Urinary bladder (tissue), 4 donors: ENCODE measurements at places on chromosomes 13 and 19.

GRCh38 chr13:88887045-88887662, 1216.0 kb downstream of the SLITRK5 start:
- no peak for DNase-seq

- peak; percentile 6 for DNase-seq
Measured at GRCh38 chr13:102597029-102597961, 509 bp downstream of the TPP2 start.

DNA sequence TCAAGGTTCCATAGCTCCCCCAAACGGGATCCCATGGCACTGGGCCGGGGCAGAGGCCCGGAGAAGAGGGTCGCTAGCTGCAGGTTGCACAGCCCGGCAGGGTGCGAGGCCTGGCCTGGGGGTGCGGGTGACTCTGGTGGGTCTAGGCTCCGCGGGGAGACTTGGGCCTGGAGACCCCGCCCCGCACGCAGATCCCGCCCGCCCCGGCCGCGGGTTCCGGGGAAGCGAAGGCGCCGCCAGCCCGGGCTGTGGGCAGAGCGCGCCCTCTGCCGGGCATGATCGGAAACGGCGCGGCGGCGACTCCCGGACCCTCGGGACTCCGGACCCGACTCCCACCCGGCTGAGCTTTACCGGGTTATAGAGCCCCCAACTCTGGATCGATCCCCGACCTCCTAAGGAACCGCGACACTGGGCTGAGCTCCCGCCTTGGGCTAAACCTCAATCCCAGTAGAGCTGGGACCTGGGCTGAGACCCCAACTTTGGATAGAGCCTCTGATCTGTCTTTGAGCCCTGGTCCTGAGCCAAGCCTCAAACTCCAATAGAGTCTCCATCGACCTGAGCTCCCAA, 3.1 kb upstream of the TNFAIP8L1 start:
- DNase-seq: no peak

GRCh38 chr13:27130979-27131623, 40.5 kb downstream of the USP12 start:
- no peak for DNase-seq

GRCh38 chr13:75995966-75996365, 359.8 kb downstream of the LMO7 start:
- no peak for DNase-seq

DNA sequence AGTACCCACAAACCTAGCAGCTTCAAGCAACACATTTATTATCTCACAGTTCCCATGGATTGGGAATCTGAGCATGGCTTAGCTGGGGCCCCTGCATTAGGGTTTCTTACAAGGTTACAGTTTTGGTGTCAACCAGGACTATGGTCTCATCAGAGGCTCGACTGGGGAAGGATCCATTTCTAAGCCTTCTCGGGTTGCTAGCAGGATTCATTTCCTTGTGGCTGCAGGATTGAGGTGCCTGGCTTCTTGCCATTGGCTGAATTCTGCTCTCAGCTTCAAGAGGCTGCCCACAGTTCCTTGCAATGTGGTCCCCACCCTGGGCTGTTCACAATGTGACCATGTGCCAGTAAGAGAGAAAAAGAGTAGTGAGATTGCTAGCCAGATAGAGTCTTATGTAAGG, 26.7 kb downstream of the ZNRF4 start:
- DNase-seq: no peak

DNA sequence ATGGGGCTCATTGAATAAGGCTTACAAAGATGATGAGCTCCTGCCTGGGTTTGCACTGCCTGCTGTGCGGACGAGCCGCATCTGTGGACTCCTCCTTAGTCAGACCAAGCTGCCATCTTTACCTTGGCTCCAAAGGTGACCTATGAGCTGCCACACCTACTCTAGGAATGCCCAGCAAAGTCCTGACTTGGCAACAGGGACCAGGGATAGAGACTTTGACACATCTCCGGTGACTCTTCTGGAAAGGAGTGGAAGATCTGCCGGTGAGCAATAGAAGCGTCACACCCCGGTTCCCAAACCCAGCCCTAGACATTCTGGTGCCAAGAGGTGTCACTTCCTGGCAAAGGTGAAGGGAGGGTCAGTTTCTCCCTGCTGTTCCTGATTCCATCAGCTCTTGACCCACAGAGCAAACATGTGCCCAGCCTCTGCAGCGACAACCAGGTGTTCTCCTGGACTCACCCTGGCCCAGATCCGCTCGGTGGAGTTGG, 50.2 kb upstream of the GTF3A start:
- no peak for DNase-seq

- peak; percentile 4 for DNase-seq
Measured at GRCh38 chr13:75803164-75803611, 167.1 kb downstream of the LMO7 start.

DNA sequence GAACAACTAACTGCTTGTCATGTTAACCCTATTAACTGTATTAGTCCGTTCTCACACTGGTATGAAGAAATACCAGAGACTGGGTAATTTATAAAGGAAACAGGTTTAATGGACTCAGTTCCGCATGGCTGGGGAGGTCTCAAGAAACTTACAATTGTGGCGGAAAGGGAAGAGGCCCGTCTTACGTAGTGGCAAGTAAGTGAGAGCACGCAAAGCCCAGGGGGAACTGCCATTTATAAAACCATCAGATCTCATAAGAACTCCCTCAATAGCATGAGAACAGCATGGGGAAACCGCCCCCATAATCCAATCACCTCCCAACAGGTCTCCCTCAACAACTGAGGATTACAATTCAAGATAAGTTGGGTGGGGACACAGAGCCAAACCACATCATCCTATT, 34.7 kb downstream of the PHF11 start:
- no peak for DNase-seq

DNA sequence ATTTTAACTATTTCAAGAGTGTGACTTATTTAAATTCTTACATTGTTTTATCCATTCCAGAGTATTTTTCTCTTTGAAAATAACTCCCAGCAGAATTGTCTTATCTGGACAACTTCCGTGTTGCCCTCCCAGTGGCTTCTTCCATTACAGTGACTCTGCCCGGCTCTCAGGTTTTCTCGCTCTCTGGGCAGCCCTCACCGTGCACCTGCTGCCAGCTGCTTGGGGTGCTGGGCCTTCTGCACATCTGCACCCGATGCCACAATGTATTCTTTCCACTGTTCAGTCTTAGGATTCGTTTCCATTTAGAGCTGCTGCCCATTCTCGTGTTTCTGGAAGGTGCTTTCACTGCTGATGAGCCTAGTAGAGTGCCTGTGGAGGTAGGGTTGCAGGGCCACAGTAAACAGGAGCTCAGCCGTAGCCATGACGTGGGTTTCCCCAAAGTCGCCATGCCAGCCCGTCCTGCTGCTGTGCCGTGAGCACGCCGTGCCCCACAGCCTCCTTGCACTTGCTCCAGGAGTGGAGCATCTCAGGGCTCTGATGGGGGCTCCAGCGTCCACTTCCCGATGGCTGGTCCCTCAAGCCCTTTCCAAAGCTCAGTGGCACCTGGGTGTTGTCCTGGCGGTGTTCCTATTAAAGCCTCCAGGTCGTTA, 46.1 kb upstream of the DCUN1D2 start:
- DNase-seq: no peak

DNA sequence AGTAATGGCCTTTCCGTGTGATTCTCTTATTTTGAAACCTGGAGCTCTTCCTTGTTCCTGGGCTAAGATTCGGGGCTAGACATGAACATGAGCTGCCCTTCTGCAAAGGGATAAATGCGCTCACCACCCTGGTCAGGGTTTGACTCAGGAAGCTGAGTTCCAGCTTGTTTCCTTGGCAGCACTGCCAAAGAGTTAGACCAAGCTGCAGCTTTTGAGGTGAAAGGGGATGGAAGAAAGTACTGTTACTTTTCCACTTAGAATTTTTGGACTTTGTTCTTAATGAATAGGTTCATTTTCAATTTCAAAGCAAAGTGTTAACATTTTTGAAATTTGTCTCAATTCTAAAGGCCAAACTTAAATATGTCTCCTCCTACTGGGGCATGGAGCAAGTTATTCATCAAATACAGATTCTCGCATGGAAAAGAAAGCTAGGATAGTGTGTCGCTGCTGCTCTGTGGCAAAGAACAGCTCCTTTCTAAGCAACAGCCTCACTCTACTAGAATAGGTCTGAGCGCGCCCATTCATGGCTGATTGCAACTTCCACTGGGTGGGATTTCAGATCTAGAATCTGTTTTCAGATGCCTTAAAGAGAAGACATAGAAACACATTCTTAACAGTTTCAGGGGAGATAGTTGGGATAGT, 2.2 kb downstream of the RGCC start:
- no peak for DNase-seq

DNA sequence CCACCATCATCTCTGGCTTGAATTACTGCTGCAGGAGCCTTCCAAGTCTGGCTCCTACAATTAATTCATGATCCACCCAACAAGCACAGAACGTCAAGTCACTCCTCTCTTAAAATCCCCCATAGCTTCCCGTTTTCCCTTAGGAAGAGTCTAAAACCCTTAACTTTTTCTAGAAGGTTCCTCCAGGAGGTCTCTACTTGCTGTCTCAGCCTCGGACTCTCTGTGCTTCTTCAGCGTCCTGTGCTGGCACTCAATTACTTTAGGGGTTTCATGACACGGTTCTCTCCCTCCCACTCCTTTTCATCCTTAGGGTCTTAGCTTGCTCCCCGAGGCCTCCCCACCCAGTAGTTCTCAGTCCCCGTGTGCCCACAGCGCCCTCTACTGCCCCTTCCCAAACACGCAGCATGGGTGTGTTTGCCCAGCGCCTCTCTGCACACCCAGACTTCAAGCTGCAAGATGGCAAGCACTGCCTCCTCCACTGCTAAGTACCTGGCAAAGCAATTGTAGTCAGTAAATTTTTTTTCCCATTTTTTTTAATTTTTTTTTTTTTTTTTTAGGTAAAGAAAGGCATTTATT, 25.8 kb upstream of the MAP3K10 start:
- no peak for DNase-seq

GRCh38 chr13:46197299-46198048, 14.3 kb upstream of the LRRC63 start:
- DNase-seq: no peak

DNA sequence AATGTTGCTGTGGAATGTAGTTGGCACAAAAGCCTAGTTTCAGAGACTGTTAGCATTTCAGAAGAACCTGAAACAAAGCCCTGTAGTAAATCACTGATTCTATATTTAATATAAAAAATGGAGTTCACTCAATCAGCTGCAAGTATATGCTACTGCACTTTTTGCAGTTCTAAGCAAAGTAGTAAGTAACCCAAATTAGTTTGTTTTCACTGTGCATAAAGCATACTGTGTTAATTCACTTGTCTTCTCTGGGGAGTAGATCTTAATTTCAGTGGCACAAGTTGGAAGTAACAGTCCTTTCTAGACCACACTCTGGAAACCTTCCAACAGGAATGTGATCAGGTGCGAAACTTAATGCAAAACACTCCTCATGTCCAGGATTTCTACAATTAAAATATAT, 139.3 kb downstream of the DACH1 start:
- no peak for DNase-seq

DNA sequence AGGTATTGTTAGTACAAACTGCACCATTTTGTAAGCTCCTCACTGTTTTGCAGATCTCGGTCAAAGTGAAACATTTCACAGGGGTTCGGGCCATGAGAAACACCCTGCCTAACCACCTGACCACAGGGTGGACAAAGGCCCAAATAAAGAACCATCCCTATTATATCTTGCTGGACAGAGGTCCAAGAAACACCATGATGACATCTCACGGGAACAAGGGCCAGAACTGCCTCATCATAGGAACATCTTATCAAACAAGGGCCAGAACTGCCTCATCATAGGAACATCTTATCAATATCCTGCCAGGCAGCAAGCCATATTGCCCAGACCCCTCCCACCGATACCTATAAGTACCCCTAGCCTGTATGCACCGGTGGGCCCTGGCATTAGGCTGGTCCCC, 99.7 kb downstream of the PCDH9 start:
- DNase-seq: no peak

DNA sequence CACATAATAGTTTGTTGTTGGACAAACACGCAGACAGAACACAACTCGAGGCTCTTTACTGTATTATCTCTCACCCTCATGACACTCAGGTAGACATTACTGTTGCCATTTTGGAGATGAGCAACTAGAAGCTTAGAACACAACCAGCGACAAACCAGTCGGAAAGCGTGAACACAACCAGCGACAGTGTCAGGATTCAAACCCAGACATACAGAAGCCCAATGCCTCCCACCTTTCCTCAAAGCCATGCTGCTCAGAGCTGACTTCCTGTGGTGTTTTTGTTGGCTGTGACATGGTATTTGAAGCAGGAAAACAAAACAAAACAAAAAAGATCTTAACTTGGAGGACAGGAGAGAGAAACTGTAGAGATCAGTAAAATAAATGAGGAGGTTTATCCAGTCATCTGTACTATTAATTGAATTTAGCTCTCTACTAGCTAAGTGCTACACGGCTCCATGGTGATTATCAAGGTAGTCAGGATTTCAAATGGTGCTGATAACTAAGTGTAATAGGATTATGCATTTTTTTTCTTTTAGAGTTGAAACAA, 92.1 kb downstream of the STARD13 start:
- no peak for DNase-seq

DNA sequence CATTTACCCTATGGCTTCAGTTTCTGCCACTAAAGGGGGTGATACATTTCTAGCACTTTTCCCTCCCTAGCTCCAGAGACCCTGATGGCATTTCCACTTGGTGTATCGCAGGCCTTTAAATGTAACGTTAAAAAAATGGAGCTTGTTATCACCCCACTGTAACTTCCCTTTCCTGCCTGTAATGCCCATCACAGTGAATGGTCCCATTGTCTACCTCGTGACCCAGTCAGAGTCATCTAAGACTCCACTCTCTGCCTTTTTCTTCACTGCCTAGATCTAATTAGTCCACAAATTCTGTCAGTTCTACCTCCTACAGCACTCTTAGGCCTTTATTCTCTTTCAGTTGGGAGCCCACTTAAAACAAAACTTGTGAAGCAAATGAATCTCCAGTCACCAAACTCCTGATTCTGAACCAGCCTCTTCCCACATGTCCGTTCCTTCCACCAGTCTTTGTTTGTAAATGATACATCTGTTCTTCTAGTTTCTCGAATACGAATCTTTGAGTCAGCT, 64.8 kb downstream of the NHLRC3 start:
- no peak for DNase-seq

DNA sequence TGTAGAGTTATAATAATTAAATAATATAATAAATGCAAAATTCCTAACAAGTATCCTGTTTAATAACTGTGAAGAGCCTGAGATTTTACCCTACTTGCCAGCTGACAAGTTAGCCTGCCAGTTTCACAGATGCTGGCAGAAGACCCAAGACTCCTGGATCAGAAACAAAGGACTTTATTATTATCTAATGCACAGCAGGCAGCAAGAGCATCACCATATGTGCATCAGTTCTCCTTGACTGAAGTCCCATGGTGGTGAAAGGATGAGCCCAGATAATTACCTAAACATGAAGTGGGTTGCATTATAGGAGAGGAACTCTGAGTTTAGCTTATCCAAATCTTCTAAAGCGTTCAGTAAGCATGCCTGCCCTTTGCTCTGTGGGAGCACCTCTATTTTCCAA, 39.1 kb upstream of the MTIF3 start:
- no peak for DNase-seq
